ENCODE measurements at places on chromosomes 16 and 17. TPM values are rescaled to one million over a fixed set of nuclear protein-coding genes. Genes with fewer than 3 reads are reported as not detected.
A peak's percentile ranks its signal among the peaks of the same experiment; 100 is the strongest.

- DNase-seq: no peak
Measured at GRCh38 chr17:17820463-17821158, 16.2 kb downstream of the SREBF1 start.

GRCh38 chr16:57349212-57350031 lies 9.2 kb upstream of the CCL22 start:
- no peak for DNase-seq

- no peak for DNase-seq
Measured at GRCh38 chr17:2388020-2388682, 12.7 kb downstream of the MNT start.

HSPB9 gene
- 0.54 TPM for polyA plus RNA-seq

PLXDC1 gene
- 15.8 TPM for polyA plus RNA-seq

CDIPT gene
- 200 TPM for polyA plus RNA-seq

POLR2A gene
- 107 TPM for polyA plus RNA-seq

- no peak for DNase-seq
Measured at GRCh38 chr17:63250830-63251229, 195.3 kb downstream of the CYB561 start.

GRCh38 chr17:20072692-20072992 lies 63.5 kb downstream of the SPECC1 start:
- DNase-seq: peak; percentile 62

DNA sequence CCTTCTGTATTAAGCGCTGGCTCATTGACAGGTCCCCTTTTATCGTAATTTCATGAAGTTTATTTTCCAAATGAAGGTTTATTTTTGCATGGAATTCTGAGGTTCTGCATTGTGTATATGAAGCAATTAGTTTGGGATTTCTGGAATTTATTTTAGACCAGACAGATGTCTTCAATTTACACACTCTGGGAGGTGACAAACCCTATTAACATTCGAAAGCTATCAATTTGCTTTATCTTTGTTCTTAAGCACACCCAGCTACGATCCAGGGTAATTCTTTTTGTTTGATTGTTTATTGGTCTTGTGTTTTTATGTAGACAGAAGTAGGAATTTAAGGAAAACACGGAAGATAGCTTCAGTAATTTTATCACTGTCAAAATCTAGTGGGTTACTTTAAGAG lies 264.6 kb downstream of the HS3ST3A1 start:
- DNase-seq: no peak

VWA3A gene
- 0.08 TPM for polyA plus RNA-seq

TBC1D3K gene
- polyA plus RNA-seq: not detected

CCL4 gene
- polyA plus RNA-seq: 0.80 TPM

DNA sequence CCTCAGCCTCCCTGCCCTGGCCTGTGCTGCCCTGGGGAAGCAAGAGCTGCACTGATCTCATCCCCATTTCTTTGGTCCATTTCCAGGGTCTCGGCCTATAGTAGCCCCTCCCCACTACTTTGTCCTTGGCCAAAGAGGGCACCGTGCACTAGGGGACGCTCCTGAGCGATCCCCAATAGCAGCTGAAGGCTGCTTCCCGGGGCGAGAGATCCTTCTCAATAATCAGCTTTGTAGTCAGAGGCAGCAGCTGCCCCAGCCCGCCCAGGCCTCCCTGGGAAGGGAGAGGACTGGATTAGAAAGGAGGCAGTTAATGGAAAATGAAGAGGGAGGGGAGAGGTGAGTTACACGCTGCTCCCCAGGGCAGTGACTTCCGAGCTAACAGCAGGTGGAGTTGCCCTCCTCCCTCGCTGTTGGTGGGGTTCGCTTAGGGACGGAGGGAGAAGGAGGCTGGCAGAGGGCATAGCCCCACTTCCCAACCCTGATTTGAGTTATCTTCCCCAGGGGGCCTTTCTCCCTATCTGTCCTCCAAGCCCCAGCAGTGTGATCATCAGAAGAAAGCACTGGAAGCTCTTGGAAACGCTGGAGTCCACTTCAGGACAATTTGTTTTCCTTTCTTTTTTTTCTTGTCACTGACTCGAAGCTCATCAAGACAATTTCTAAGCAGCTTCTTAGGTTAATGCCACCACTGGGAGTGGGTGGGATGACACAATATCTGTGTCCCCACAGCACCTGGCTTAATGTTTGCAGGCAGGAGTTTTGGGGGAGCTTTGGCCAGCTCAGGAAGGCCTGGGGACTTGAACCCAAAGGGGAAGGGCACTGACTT lies 2.6 kb downstream of the MXRA7 start:
- peak; percentile 54 for DNase-seq

GRCh38 chr16:10037751-10038150 lies 144.5 kb downstream of the GRIN2A start:
- no peak for DNase-seq

AATK gene
- polyA plus RNA-seq: 61.7 TPM

GRCh38 chr16:15037745-15038144 lies 18.1 kb downstream of the NTAN1 start:
- DNase-seq: no peak

- no peak for DNase-seq
Measured at GRCh38 chr16:88691129-88691813, 5.0 kb upstream of the SNAI3 start.

GRCh38 chr17:75995385-75995925 lies 5.2 kb upstream of the CDK3 start:
- DNase-seq: no peak

GRCh38 chr17:76922084-76922483 lies 53.9 kb downstream of the MGAT5B start:
- DNase-seq: no peak

DNA sequence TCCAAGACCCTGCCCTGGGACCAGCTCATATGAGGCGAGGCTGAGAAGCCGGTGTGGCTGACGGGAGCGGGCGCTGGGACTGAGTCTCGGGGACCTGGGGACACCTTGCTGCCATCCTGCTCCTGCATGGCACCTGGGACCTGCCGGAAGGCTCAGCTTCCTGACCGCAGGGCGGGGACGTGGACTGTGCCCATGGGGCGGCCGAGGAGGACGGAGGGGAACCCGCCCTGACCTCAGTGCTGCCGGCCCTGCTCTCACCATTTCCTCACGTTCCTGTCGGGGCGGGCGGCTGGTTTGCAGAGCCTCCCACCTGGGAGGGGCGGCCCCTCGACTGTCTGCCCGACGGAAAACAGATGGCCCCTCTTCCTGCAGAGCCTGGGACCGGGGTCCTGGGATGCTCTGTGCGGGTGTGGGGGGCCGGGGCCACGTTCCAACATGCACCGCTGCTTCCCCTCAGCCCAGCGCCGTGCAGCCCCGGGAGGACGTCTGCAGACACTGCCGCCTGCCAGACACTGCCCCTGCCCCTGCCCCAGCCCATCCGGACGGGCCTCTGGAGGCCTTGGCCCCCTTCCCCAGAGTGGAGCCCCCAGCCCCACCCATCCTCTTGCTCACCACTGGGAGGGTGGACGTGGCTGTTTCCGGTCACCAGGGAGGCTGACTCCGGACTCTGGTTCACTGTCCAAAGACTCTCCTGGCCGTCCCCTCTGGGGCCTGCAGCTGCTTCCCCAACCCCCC lies 43.9 kb upstream of the SSTR5 start:
- DNase-seq: no peak

KRTAP2-2 gene
- not detected for polyA plus RNA-seq

- no peak for DNase-seq
Measured at GRCh38 chr17:21374441-21375161, 1.6 kb upstream of the KCNJ12 start.

ANKRD40CL gene
- not detected for polyA plus RNA-seq

GRCh38 chr17:59786213-59786535 lies 78.7 kb downstream of the VMP1 start:
- DNase-seq: no peak

IL34 gene
- polyA plus RNA-seq: 6.7 TPM

GRCh38 chr17:8175795-8176196 lies 384 bp downstream of the TMEM107 start:
- DNase-seq: no peak

KRTAP2-3 gene
- polyA plus RNA-seq: not detected

DNA sequence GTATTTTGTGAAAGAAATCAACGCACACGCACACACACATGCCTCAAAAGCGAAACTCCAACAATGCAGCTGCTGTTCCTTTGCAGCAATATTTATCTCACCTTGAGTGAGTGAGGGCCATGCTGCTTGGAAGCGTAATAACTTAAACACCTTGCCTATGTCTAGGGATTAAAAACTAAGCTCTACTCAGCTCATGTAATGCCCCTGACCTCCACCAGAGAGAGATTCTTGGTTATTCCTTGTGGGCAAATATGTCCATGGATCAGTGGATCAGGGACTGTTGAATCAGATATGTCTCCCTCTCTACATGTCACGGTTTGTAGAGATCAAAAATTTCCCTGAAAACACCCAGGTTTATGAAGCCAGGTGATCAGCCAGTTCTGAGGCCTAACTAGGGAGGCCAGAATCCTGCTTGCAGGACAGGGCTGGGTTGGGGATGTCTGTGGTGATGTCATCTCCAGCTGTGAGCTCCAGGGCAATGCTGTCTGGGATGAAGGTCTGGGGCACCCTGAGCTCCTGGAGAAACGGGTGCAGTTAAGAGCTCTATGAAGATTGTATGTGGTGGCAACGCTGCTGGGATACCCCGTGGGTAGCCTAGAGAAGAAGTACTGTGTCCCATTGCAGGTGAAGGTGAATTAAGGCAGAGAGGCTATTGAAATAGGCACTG lies 149.4 kb downstream of the KCNJ12 start:
- no peak for DNase-seq

DNA sequence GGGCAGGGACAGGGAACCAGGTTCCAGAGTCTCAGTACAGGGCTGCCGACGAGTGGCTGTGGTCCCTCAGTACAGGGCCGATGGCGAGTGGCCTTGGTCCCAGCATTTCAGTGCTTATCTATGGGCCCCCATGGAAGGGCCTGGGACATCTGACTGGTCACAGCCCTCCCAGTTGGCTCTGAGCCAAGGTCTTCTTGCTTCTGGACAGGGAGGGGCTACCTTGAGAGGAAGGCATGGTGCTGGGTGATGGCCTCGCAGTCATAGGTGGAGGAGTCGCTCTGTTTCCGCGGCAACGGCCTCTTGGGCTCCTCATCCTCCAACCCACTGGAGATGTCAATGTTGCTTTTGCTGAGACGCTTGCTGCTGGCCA lies 32.5 kb downstream of the PIMREG start:
- no peak for DNase-seq

ZNF598 gene
- polyA plus RNA-seq: 32.5 TPM

- no peak for DNase-seq
Measured at GRCh38 chr16:22886927-22887326, 73.0 kb downstream of the HS3ST2 start.

DNA sequence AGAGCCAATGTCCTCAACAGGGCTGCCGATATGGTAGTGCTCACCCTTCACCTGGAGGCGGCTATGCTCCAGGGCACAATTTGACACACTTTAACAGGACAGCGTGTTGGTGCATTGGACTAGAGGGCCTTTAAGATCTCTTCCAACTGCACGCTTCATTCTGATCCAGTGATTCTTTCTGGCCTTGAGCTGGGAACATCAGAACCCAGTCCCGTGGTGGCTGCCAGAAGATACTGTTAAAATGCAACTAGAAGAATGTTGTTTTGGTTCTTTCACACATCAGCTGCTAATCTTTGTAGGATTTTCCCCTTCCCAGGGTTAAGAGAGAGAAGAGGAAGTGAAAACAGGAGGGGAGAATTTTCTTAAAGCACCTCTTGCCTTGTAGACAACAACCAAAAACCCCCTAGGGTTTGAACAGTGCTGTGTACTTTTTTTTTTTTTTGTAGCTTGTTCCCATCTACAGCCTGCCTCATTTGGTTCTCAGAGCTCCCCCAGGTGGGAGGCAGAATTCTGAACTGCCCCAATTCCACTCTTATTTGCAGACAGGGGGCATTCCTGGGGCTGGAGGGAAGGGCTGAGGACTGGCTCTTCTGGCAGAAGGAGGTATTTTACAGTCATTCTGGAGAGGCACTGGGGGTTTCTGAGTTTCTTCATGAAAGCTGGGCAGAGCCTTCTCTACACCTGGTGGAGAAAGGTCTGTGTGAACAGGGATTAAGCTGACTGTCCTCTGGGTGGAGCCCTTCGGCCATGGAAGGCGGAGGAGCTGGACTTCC lies 32.4 kb downstream of the SMARCE1 start:
- DNase-seq: peak; percentile 10

DNA sequence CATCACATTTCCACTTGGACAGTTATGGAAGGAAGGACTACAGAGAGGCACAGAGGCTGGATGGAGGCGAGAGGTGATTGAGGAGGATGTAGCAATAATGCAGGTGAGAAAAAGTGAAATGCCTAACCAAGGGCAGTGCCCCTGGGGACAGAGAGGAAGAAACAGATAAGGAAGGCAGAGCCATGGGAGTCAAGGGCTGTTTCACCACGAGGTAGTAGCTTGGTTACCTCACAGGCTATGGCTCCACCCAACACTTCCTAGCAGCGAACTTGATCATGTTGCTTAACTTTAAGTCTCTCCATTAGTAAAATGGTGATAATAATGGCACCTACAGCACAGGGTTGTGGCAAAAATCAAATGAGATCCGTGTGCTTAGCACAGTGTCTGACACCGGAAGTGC lies 83.9 kb downstream of the YPEL2 start:
- no peak for DNase-seq

DNA sequence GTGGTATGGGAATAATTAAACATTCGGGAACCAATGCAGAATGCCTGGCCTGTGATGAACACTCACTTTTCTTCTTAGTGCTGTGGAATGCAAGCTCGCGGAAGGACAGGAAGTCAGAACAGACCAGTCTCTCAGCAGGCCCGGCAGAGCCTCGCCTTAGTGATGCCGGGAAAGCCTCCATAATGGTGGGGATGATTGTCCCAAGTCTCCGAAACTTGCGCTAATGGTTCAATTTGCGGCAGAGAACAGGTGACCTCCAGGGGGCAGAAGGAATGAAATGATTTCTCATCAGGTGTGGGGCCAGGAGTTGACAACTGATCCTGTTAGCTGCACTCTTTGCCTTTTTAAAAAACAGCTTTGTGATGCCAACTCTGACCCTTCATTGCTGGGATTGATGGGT lies 170.6 kb downstream of the GSG1L start:
- no peak for DNase-seq

CEP295NL gene
- polyA plus RNA-seq: 0.20 TPM

GRCh38 chr16:53726625-53727024 lies 22.7 kb downstream of the FTO start:
- no peak for DNase-seq

- no peak for DNase-seq
Measured at GRCh38 chr17:40648384-40648968, 858 bp upstream of the SMARCE1 start.

- no peak for DNase-seq
Measured at GRCh38 chr16:50611332-50611934, 63.2 kb downstream of the NKD1 start.

ITGAX gene
- 0.95 TPM for polyA plus RNA-seq

Measured in brain (organoid and tissue), 16 donors.